ENCODE measurements at places on chromosomes 16 and 17.

- DNase-seq: no peak
These were observed 5.8 kb downstream of the FOXN1 start for GRCh38 chr17:28511858-28512461.

GRCh38 chr17:58337600-58338453, 9.2 kb upstream of the TSPOAP1 start:
- peak; percentile 95 for DNase-seq

DNA sequence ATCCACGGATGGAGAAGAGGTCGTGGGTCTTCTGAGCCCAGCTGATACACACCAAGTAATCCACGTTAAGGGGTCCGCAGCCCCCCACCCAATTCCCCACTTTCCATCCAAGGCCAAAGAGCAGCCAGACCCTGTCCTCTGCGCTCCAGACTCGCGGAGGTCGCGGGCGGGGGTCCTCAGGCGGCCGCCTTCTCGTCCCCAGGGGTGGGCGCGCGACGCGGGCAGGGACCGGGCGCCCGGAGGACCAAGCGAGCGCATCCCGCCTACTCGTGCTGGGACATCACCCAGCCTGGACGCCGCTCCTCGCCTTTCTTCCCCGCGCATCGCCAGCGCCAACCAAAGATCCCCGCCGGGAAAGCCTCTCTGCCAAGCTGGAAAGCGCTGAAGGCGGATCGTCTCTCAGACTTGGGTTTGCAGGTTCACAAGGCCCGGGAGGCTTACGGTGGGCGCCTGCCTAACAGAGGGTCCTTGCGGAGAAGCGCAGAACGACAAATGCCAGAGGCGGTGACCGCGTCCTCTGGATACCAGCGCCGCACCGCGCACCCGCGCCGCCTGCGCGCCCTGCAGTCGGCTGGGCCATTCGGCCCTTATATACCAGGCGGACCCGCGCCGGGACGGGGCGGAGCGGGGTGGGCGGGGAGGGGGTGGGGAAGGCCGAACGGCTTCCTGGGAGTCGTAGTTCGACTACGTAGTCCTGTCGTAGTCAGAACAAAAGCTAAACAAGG, 471.6 kb downstream of the SOX9 start:
- DNase-seq: peak; percentile 21

GRCh38 chr17:82101301-82101715, 3.3 kb upstream of the FASN start:
- DNase-seq: no peak

DNA sequence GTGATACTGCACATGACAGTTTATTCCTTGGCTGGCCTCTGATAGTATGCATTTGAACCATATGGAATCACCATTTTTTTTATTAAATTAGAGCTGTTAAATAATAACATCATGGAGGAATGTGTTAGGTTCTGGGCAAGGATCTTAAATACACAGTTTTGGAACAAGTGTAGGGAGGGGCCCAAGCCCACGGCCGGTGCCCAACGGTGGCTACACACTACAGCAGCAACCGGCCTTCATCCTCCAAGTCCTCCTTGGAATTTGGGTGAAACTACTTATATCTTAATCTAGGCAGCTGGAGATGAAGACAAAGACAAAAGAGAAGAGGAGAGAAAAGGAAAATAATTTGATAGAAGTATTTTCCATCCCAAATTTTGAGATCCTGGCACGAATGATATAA, 35.6 kb downstream of the ZFHX3 start:
- no peak for DNase-seq

GRCh38 chr17:67980456-67980855, 15.8 kb downstream of the C17orf58 start:
- no peak for DNase-seq

DNA sequence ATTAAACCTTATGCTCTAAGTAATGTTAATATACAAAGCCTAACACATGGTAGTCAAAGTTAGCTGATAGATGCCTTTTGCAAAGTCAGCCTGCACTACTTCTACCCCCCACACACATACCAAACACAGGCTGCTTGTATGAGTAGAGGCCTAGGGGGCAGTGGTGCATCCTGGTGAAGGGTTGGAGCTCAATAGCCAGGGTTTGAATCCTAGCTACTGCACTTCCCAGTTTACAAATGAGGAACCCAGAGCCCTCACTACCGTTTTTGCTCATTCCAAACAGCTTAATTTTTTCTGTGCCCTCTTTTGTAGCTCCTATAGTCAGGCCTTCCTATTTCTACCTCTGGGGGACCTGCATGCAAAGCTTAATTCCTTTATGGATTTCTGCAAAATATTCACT, 18.9 kb upstream of the HYDIN start:
- DNase-seq: peak; percentile 23

DNA sequence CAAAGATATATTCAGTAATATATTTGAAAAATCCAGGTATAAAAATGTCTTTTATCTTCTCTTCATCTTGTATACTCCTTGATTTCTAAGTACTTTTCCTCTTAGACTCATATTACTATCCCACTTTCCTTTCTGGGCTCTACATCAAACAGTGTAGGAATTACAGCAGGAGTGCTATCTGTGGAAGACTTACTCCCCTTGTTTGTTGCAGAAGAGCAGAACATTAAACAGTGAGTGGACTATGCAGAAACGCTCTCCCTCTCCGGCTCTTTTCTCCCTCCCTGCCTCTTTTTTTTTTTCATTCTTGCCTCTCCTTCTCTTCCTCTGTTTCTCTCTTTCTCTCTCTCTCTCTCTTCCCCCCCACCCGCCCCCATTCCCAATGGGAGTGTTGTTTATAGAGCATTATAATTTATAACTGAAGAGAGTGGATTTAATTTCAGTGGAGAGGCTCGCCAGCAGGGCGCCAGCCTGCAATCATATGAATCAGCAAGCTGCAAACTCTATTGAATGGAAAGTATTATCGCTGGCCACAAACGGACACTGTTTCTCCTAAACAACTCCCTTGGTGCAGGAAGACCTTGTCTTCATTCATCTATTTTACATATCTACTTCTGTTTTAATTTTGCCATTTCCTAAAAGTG, 242.3 kb upstream of the TBX2 start:
- no peak for DNase-seq

DNA sequence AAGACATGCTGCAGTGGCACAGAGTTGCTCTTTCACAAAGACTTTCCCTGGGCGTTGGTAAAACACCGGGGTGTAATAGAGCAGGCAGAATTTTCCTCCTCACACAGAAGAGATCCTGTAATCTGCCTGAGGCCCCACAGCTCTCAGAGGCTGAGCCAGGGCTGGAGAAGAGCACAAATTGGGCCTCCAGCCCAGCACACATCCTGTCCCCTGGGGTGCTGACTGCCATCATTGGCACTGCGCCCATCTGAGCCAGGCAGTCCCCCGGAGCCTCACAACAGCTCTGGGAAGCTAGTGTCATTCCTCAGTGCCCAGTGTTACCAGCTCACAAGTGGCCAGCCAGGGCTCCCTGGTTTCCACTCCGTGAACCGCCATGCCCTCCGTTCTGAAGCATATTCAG, 119.4 kb downstream of the SOCS1 start:
- no peak for DNase-seq

- no peak for DNase-seq
These were observed 29.7 kb downstream of the STAT5B start for GRCh38 chr17:42246515-42246914.

DNA sequence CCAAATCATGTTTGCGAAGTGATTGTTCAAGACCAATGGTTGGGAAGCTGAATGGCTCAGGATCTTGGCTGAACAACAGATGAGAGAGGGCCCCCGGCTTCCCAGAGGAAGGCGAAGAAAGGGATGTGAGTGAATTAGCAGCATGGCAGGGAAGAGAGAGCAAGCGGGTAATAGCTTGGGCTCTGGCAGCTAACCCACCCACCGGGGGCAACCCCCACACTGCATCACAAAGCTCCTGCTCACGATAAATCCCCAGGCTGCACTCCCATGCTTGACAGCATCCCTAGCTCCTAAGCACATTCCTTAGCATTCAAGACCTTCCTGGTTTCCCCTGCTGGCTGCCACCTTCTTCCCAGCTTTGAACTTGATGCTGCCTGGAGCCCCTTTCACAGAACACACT, 26.2 kb upstream of the EMP2 start:
- no peak for DNase-seq

GRCh38 chr17:8142887-8143580, 9.2 kb downstream of the PER1 start:
- DNase-seq: no peak

DNA sequence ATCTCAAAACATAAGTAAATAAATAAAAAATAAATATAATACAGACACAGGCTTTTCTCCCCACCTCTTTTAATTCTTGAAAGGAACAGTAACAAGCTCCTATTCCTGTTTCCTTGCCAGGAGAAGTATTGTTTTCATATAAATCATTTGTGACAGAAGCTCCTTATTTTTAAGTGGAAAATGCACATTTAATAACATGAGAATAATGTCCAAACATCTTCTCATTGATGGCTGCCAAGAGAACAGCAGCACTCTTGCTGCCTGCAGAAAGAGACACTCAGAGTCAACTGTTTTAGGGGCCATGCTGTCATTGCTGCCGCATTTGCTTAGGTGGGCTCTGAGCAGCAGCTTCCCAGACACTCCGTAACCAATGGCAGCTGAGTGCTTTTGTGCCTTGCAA, 580.1 kb downstream of the WWOX start:
- no peak for DNase-seq

DNA sequence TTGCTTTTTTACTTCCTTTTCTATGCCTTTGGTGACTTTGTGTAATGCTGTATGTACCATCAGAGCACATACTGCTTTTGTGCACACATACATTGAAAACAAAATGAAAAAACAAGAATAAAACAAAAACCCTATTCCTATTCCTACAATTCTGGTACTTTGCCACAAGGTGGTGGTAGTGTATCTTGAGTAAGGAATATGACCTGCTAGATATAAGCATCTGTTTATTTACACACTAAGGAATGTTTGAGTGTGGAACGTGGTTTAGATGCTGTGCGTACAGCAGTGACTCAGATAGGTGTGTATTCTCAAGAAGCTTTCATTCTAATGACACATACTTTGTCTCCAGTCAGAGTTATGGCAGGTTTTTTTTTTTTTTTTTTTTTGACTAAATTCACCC, 606.2 kb downstream of the WWOX start:
- peak; percentile 47 for DNase-seq

DNA sequence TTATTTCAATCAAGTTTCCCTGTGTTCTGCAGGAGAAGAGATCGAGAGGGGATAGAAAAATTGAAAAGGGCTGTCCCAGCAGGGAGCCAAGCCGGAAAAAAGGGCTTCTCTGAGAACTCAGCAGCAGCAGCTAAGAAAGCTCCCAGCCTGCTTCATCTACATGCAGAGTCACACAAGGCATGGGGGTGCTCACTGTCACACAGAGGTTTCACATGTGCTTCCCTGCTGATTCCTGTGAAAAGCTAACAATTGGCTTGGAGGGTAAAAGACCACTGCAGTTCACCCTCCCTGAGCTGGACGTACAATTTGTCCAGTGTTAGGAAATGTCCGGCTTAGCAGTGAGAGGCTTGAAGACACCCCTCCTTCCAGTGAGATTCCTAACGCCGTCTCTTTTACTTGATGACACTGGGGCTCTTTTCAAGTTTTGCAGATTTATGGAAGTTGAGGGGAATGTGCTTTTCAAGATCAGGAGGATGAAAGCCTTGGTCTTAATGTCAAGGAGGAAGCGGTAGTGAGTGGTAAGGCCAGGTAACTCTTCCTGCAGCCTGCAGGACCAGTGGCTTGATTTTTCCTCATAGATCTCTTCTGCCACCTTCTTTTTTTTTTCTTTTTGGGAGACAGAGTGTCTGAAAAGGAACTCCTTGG, 85.6 kb downstream of the WNT3 start:
- DNase-seq: no peak

DNA sequence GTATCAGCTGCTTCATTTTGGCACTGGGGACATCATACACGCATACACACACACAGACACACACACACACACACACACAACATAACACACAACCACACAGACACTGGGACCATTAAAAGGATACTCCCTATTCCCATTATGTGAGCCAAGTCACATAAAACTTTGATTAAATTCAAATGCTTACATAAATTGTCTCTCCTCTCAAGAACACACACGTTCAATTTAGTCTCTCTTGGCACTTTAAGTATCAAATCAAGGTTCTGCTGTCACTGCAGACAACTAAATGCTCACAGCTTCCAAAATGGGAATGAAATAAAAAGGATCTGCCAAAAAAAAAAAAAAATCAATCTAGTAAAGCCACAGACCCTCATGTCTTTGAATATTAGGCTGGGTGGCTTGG, 184.9 kb downstream of the RBFOX1 start:
- no peak for DNase-seq

GRCh38 chr16:2530629-2531318, 434 bp downstream of the CEMP1 start:
- no peak for DNase-seq

- DNase-seq: no peak
These were observed 19.2 kb downstream of the KDM8 start for GRCh38 chr16:27222249-27223225.
